ENCODE measurements at places on chromosomes 16 and 17.
A peak's percentile ranks its signal among the peaks of the same experiment; 100 is the strongest.

- no peak for DNase-seq
These were observed 27.0 kb downstream of the CBFB start for GRCh38 chr16:67055712-67056487.

GRCh38 chr17:60864708-60865005 lies 187.0 kb downstream of the BCAS3 start:
- DNase-seq: no peak

DNA sequence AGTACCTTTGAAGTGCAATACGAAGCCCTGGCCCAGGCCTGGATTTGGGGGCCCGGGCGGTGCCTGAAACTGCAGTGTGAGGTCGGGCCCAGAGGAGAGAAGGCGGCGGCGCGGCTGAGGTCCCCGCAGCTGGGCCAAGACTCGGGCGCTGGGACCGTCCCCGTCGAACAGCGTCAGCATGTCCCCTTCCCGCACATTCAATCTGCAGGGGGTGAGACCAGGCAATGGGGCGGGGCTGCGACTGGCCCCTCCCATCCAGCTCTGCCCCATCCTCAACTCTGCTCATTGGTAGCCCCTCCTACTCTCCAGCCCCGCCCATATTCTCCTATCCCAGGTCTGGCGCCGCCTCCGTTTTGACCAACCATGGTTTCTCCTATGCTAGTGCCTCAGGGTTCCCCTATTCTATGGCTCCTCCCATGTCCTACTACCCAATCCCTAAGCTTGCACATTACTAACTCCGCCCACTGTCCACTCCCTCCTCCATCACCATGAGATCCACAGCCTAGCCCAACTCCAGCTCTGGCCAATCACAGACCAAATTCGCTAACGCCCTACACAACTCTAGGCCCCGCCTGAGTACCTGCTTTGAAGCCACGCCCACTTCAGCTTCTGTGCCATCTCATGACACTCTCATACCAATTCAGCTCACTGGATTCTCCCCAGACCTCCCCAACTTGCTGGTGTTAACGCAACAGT lies 14.4 kb upstream of the CDIPT start:
- peak; percentile 59 for DNase-seq

DNA sequence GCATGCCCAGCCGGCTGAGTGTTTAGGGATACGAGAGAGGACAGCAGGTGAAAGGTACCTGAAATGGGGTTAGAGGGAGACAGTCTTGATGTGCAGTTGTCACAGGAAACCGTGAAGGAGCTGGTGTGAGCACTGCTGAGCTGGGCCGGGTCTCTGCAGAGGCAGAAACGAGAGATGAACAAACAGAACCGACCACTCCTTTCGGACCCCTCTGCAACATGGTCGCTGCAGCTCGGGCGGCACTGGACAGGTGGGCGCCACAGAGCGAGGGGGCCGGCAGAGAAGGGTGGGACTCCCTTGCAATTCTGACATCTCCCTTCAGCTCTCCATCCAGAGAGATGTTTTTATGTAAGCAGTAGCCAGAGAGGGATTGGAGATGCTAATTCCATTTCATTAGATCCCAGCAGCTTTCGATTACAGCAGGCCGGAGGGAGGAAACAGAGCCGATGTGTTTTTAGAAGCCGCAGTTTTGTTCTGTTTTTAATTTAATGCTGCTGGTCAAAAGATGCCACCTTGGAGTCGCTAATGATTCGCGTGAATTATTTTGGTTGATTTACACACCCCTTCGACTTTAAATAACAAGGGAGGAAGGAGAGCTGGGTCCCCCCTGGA lies 86.3 kb upstream of the RPL38 start:
- no peak for DNase-seq

- peak; percentile 38 for DNase-seq
These were observed 43.5 kb downstream of the ST3GAL2 start for GRCh38 chr16:70395345-70395901.

DNA sequence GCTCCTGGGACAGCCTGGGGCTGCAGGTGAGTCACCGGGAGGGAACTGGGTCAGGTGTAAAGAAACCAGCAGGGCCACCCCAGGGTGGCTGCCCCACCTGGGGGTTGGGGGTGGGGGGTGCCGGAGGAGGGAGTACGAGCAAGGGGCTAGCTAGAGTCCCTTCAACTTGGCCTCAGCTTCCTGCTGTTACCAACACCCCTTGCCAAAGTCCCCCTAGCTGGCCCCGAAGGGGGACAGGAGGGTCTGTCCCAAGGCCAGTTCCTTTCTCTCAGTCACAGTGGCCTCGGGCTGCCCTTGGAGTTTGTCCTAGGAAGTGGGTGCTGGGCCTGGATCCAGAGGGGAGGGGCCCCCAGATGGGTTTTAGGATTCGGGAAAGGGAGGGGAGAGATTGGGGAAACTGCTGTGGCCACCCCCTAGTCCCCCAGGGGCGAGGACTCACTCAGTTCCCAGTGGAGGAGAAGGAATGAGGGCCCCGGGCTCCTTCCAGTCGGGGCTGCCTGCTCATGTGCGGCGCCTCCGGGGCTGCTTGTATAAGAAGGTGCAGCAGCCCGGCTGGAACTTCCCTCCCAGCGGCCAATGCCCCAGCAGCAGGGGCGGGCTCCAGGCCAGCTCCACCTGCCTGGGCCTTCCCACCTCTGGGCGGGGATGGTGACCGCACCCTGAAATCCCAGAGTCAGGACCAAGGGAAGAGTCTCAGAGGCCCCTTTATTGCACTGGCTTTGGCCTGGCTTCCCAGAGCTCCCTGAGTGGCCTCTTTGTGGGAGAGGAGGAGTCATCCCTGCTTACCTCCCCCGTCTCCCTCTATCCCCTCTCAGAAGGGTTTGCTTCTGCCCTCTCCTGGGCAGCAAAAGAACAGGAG lies 7.3 kb downstream of the ARHGAP27 start:
- no peak for DNase-seq

DNA sequence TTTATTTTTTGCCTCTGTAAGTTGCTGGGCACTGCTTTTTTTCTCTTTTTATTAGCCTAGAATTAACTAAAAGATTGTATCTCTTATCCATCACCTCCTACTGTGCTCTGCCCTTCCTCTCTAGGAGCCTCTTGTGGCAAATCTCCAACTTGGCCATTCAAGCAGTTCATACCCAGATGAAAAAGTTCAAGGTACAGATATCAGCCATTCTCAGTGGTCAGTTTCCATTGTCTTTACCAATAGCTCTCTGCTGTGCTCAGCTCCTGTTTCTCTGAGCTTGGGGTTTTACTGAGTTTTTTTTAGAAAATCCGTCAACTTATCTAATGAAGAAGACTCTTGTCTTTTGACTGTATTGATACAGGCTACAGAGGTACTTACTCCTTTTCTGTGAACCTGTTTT lies 15.6 kb downstream of the MOSMO start:
- no peak for DNase-seq

DNA sequence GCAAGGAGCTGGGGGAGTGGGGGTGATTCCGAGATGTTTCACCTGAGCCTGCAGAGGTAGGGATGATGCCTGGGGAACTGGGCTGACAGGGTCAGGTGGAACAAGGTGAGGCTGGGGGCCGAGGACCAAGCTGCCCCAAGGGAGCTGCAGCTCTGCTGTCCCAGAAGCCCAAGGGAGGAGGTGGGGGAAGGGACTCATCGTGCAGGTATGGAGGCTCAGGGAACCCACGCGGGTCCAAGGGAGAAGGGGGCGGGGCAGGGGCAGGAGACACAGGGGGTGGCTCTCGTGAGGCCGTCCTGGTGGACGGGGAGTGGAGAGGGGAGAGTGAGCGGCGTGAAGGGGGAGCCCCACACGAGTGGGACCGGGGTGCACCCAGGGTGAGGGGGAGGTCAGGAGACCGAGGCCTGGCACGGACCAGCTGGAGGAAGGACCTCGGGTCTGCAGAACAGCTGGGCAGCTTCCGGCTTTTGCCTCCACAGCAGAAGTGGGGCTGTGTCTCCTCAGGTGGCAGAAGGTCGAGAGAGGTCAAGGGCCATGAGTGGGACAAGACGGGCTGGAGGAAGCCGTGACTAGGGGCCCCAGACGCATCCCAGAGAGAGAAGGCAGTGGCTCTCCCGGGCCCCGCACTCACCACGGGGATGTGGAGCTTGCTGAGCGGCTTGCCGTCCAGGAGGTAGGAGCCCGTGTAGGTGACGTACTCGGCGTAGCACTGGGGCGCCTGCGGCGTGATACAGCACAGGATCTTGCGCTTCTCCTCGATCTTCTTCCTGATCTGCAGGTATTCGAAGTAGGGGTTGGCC lies 61.1 kb downstream of the ZNF778 start:
- no peak for DNase-seq

DNA sequence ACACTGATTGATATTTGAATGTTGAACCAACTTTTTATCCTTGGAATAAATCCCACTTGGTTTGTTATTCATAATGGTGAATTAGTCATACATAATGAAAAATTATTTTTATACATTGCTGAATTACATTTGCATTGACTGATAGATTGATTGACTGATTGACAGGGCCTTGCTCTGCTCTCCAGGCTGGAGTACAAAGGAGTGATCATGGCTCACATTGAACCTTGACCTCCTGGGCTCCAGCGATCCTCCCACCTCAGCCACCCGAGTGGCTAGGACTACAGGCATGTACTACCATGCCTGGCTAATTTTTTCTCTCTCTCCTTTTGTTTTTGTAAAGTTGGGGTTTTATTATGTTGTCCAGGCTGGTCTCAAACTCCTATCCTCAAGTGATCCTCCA lies 97.8 kb downstream of the ARHGAP44 start:
- DNase-seq: no peak

DNA sequence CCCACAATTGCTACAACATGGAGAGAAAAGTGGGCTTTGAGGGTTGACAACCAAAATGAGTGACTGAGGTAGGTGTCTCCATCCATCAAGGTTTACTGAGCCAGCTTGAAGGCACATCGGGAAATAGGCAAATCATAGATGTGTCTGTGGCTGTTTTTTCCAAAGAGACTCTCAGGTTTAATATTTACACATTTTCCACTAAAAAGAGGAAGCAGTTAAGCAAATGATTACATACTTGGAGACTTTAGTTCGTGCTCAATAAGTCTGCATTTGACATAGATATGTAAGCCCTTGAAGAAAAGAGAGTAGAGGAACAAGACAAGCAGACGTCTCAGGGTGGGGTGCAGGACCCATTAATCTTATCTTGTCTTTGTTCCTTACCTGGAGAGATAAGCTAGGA lies 148.9 kb upstream of the COX10 start:
- no peak for DNase-seq

DNA sequence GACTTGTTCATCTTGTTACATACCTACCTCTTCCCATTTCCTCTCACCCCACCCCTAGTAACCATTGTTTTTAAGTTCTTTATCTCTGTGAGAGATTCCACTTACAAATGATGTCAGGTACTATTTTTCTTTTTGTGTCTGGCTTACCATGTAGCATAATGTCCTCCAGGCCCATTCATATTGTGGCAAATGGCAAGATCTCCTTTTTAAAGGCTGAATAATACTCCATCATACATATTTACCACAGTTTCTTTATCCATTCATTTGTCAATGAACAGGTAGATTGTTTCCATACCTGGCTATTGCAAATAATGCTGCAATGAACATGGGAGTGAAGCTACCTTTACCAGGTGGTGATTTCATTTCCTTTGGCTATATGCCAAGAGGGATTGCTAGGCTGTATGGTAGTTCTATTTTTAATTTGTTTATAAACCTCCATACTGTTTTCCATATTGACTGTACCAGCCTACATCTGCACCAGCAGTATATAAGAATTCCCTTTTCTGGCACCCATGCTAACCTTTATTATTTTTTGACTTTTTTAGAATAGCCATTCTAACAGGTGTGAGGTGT lies 53.9 kb downstream of the NSRP1 start:
- DNase-seq: no peak

DNA sequence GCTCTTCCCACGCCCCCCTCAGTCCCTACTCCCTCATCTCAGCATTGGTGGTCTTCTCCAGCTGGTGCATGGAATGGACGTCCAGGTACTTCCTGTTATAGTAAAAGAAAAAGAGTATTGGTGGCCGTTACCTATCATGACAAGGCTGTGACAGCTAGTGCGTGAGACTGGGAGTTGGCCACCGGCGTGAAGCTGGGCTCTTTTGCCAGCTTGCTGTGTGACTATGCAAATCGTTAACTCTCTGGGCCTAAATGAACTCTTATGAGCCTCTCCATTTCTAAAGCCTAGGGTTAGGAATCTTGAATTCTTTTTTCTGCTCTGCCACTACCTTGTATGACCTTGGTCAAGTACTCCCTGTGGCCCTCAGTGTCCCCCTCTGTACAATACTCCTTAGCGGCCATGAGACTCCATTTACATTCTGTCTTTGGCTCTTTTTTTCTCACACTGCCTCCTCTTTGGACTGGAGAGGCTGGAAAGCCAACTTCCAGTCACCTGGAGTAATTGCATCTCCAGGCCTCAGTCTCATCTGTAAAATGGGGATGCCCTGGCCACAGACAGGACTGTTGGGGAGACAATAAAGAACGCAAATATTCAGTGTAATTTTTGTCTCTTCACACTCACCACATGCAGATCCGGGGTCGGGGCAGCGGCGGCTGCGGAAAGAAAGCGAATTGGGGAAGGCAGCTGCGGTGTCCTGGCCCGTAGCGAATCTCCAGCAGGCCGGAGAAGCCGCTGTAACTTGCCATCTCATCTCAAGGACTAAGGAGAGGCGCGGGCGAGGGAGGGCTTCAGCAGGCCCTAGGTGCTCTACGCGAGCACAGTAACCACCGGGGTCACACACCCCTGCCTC lies 1.1 kb downstream of the CFAP119 start:
- no peak for DNase-seq

GRCh38 chr16:4607841-4608703 lies 6.6 kb downstream of the UBALD1 start:
- DNase-seq: no peak
